ENCODE measurements at places on chromosomes 2 and 18.

DNA sequence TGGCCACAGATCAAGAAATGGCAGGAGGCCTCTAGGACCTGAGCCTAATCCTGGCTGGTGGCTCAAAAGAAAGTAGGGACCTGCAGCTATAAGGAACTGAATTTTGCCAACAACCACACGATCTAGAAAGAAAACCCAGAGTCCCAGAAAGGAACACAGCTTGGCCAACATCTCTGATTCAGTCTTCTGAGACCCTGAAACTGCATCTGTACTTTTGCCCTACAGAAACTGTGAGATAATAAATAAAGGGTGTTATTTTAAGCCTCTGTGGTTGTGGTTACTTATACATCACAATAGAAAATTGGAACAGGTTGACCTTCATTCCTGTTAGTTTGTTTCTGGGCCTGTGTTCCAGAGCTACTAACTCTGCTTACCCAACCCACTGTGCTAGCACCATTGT, 356.8 kb upstream of the ST6GAL2 start:
- no peak for DNase-seq

GRCh38 chr18:12324991-12325725, 17.1 kb downstream of the TUBB6 start:
- no peak for DNase-seq

DNA sequence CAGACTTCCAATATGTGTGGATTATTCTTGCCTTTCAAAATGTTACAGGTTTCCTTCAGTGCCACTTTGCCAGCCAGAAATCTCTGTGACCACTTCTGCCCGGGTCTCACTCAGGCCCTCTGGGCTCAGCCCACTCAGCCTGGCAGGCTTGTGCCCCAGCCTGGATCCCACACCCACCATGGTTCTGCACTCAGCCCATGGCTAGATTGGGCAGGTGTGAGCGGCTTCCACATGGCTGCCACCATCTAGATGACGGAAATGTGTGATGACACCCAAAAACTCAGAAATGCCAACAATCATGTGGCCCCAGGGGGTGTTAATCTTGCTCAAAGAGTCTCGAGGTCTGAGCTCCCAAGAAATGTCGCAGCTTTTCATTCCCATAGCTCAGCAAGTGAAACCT, 1097.5 kb upstream of the SLC39A10 start:
- no peak for DNase-seq

DNA sequence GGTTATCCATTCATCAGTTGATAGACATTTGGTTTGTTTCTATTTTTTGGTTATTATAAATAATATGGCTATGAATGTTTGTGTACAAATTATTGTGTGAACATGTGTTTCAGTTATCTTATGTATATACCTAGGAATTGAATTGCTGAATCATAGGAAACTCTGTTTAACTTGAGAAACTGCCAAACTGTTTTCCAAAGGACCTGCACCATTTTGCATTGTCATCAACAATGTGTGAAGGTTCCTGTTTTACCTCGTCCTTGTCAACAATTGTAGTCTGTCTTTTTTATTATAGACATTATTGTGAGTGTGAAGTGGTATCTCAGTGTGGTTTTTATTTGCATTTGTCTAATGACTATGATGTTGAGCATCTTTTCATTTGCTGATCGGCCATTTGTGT, 17.1 kb downstream of the PDK1 start:
- DNase-seq: no peak

DNA sequence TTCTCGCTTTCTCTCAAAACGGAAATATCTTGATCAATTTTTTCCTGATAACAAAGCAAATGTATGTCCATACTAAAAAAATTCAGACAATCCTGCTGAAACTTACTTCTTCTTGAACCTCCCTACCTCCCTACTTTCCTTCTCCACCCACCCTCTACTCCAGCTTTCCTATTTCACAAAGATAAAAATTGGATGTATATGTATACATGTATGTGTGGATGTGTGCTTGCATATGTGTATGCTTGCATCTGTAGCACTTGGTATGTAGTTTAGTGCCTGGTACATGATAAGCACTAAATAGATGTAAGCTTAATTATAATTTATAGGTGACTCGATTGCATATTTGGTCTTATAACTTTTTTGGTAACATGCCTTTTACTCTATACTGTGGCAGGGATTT, 167.5 kb upstream of the ITGA4 start:
- no peak for DNase-seq

GRCh38 chr18:41660654-41661053, 294.4 kb upstream of the PIK3C3 start:
- no peak for DNase-seq

DNA sequence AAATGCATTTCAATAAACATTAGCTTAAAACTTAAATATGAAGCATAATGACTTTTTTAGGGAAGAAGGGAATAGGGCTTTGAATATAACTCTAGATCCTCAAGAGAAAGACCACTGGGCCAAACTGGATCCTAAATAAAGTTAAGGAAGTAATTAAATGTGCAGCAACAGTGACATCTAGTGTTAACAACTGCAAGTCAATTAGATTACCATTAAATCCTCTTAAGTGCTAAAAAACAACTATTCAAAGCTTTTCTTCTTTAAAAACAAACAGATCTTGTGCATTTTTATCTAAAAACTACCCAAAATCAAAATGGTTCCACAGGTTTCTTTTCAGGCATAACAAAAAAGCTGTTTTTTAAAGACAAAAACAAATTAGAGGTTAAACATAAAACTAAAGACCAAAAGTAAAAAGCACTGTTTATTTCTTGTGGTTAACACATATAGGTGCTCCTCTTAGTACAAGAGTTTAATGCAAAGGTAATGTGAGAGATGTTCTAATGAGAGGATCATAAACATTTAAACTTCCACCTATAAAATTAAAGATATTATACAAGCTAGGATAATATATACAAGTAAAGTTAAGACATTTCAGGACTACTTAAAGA, 111.4 kb downstream of the THADA start:
- DNase-seq: no peak

DNA sequence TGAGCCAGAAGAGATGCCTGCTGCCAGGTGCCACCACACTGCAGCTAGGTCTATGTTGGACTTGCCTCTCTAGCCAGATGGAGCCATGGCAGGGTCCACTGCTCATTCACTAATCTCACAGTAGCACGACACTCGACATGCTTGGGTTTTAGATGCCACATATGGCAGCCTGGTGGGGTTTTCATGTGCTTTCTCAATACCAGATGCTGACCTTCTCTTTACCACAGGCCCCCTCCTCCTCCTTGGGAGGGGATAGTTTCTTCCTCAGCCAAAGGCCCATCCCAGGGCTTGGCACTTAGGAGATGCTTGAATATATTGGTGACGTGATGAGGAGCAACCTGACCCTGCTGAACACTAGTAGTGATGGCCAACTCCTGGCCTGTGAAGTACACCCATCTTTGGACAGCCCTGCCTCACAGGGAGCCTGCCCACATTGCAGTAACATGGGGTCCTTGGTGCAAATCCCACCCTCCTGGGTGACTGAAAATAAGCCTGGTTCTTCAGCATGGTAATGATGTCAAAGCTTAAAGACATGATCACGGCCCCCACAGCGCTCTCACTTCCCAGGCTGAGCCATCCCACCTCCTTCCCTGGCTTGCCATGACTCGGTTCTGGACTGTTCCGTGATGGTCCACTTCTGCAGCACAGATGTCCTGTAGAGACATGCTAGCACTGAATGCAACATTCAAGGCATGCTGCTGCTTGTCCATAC, 227.5 kb downstream of the SH3RF3 start:
- no peak for DNase-seq

- DNase-seq: no peak
Measured at GRCh38 chr2:214471990-214472389, 61.1 kb downstream of the VWC2L start.

- DNase-seq: no peak
Measured at GRCh38 chr2:168149150-168149974, 98.0 kb downstream of the STK39 start.

GRCh38 chr2:19933351-19933981, 31.7 kb upstream of the TTC32 start:
- DNase-seq: no peak

DNA sequence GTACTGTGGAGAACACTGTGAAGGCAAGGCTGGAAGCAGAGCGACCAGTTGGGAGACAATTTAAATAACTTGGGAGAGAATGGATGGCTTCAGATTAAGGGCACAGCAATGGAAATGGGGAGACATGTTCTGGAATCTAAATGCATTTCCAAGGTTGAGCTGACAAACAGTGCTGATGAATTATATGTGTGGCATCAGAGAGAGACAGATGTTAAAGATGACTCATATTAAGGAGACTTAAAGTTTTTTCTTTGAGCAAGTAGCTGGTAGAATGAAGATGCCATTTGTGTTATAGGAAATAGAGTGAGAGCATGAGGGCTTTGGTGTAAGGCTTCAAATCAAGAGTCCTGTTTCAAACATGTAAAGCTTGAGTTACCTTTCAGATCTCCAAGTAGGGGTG, 441.8 kb downstream of the SETBP1 start:
- no peak for DNase-seq

- DNase-seq: no peak
Measured at GRCh38 chr18:7623681-7624080, 56.6 kb downstream of the PTPRM start.

DNA sequence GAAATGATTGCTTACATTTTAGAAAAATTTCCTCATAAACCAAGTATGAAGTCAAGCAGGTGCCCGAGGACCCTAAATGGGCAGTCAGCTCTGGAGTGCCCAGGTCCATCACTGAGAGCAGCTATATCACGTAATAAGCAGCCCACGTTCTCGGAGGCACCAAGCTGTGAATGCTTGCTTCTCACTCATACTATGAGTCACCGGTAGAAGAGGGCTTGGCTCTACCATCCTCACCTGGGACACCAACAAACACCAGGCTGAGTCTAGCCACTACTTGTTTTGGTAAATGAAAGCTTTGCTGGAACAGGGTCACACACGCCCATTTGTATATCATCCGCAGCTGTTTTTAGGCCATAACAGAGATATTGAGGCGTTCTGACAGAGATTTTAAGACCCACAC, 207.5 kb downstream of the SEPTIN10 start:
- DNase-seq: no peak

- no peak for DNase-seq
Measured at GRCh38 chr2:18987592-18988073, 370.8 kb downstream of the OSR1 start.

GRCh38 chr2:154696810-154697417, 1.6 kb upstream of the KCNJ3 start:
- no peak for DNase-seq

GRCh38 chr18:62331581-62332356, 6.7 kb downstream of the TNFRSF11A start:
- no peak for DNase-seq

DNA sequence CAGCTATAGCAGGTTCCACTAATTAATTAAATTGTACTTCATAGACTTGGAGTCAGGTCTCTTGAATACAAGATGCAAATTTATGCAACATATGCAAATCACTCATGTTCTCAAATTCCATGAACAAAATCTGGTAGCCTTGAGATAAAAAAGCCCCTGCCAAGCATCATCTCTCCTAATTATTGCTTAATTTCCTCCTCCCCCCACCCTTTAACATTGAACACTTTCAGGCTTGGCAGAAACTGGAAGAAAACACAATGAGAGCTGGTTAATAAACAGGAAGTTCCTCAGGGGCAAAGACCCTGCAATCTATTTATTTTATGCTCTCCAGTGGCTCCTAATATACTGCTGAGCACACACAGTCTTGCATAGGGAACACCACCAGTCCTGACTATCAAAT, 35.6 kb upstream of the ACVR1 start:
- DNase-seq: no peak

DNA sequence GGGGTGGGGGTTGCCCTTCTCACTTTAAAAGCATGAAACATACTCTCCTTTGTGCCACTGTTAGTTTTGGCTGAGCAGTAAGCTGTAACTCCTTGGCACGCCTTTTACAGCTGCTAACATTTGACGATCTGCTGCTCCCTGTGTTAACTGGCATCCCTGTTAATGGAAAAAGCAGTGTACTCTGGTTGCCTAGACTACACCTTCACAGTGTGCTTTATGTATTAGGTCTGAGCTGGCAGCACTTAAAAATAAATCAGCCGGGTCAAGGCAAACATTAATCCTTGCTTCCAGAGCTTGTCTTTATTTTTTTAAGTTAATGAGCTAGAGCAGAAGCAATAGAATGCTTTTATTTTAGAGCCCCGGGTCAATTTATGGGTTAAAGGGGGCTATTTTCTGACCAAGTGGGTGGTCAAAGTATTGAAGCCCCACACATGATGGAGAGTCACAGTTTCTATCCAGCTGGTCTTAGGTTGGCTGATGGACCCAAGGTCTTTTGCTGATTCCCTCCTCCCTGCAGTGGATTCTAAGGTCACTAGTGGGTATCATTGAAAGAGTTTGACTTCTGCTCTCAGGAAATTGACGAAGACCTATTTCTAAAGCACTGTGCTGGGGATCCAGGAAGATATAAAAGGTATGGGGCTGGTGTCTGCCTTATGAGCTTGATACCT, 54.5 kb downstream of the CFAP221 start:
- no peak for DNase-seq

- no peak for DNase-seq
Measured at GRCh38 chr2:228699888-228700287, 518.4 kb upstream of the SPHKAP start.

- DNase-seq: no peak
Measured at GRCh38 chr2:33426666-33427231, 49.7 kb upstream of the RASGRP3 start.

DNA sequence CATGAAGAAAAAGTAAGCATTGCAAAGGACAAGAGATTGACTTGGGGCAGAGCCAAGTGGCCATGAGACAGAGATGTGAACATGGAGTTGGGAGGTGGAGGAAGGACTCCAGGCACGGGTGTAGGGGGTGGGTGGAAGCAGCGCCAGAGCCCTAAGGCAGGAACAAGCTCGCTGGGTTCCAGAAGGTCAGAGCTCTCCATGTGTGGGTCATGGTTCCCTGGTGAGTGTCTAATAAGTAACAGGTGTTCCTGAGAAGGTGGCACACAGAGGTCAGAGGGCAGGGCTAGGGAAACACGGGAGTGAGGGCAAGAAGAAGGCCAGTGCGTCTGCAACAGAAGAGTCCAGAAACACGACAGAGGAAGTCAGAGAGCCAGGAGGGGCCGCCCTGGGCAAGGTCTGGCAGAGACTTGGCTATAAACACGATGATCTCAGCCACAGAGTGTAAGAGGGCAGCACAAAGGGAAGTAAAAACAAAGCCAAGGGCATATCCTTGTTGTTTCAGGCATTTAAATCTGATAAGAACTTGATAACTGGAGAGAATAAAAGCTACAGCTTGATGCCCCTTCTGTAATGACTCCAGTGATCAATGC, 260.8 kb downstream of the TGIF1 start:
- DNase-seq: no peak
